ENCODE measurements at places on chromosomes 13 and 19.

- ATAC-seq = no peak
Observed at GRCh38 chr13:49997955-49998354, 1.1 kb downstream of the TRIM13 start.

DNA sequence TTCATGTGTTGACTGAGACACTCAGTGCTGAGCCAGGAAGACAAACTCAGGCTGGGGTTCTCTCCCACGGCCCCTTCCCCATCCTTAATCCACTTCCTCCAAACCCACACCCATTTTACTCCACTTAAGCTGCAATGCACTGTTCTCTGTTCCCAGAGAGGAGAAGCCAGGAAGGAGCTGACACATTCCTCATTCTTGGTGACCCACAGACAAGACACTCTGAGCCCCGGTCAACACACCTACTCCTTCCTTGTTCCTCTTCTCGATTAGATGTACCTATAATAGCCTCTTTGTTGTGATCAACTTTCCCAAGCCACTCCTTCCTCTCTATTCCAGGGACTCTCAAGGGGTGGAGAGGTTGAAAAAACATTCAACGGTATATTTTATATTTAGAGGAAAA lies 47.1 kb downstream of the INSR start:
- ATAC-seq = no peak

DNA sequence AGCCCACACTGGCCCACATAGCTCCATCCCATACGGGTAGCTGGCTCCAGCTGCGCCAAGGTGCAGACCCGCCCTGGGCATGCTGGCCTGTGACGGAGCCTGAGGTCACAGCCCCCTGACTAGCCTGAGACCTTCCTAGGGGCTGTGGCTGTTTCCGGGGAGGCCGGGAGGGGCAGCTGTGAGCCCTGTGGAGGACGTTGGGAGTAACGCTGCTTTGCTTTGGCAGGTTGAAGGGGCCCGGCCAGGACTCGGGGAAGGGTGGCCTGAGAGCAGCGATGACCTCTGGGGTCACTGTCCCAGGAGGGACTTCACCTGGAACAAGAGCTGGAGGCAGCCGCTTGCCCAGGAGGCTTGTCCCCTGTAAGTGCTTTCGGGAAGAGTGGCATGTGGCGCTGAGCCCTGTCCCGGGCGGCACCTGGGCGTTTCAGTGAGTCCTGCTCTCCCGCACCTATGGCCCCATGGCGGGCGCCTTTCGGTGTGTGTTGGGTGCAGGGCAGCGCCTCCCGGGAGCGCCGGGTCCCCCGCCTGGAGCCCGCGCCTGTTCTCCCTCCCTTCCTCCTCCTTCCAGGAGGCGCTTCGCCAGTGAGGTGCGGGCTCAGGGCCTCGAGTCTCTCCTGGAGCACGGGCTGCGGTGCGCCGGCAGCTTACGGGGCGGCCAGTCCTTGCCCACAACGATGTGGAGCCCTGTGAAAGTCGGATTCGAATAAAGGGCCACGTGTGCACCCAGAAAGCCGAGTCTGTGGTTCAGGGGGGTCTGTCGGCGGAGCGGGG lies 1.1 kb upstream of the FAM174C start:
- no peak for ATAC-seq

GRCh38 chr19:57566396-57567265 lies 7.0 kb upstream of the ZNF550 start:
- ATAC-seq = no peak

DNA sequence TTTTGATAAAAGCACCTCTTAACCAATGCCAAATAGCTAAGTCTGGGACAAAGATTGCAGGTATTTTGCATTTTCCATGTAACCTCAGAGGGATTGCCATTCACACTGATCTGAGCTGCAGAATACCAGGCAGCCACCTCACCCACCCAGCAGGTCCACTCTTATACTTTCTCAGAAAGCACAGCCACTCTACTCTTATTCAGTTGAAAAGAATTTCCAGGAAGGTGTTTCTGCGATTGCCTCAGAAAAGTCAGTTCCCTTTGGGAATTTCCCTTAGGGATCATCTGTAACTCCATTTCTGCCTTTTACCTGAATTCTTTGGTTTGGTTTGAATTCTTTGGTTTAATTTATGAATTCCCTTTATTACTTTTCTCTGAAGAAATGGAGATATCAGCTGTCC lies 904 bp upstream of the ALOX5AP start:
- ATAC-seq = no peak

GRCh38 chr19:57606931-57607330 lies 7.1 kb upstream of the ZNF134 start:
- no peak for ATAC-seq

DNA sequence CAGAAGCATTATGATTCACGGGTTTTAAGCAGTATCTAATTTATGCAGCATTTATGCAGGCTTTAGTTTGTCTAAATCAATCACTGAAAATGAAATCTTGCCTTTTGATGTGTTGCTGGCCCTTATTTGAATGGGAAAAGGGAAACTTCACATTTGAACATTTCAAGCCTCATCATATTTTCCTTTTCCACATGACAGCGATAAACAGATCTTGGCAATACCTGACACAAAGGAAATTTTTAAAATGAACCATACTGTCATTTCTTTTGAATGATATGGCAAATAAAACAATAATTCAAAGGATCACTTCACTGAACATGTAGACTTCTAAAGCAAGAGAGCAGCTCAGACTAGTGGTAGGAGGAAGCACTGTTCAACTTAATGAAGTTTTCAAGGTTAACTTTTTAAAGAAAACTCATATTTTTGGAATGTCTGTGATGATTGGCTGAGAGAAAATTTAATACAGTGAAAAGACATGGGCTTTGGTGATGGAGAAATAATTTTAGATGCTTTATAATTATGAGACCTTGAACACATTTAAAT lies 198.1 kb downstream of the OXGR1 start:
- ATAC-seq = no peak

DNA sequence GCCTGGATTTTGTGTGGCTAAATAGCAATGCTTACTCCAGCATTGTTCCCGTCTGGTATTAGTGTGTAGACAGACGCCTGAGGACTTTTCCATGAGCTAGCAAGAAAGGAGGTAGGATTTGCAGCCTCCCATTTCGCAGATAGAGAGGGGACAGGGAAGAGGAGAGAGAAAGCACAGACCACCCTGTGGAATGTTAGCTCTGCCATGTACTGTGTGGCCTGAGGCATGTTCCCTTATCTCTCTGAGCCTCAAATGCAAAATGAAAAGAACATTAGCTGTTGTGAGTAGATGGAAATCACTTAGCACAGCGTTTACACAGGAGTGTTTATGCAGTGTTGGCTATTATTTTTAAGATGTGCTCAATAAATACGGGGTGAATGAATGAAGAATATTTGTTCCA lies 45.5 kb downstream of the OLFM4 start:
- no peak for ATAC-seq

All from activated T-helper 17 cell treated with anti-CD3 and anti-CD28 coated beads, Interleukin-2, amount 50 U/mL, for 72 hours (primary cell).